ENCODE measurements at places on chromosomes 6 and 20.

DNA sequence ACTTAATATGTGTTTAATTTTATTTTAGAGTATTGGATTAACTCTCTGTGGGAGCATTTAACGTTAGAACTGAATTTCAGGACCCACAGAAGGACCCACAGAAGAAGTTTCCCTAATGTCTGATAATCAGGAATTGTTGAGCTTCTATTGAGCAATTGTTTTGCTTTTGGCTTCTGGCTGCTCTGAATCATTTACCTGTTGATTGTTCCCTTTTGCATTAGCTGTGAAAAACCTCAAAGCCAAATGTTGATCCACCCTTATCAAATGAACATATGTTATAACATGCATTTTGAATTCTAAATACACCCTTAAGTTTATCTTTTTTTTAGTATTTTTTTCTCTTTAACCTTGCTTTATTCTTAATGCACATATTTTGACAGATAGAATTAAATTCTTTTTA is 393.5 kb downstream of the LAMA2 start:
- ATAC-seq: no peak

GRCh38 chr6:44237813-44238433 is 9.0 kb upstream of the HSP90AB1 start:
- ATAC-seq: peak; percentile 85

GRCh38 chr6:98384801-98385200 is 449.6 kb upstream of the POU3F2 start:
- no peak for ATAC-seq

DNA sequence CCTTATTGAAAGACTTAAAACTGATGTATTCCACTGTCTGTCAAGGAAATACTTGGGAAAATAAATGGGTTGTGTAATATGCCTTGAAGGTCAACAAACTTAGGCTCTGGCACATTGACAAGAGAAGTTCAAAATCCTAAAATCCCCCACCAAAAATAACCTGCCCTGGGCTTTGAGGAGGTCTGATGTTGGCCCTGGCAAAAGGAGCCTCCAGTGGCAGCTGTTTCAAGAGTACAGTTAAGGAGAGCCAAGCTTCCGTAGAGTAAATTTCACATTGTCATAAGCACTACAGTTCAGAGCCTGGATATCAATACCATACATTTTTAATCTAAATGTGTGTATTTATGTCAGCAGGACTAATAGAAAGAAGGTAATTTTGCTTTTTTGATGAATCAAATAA is 282.7 kb downstream of the EYA4 start:
- no peak for ATAC-seq

DNA sequence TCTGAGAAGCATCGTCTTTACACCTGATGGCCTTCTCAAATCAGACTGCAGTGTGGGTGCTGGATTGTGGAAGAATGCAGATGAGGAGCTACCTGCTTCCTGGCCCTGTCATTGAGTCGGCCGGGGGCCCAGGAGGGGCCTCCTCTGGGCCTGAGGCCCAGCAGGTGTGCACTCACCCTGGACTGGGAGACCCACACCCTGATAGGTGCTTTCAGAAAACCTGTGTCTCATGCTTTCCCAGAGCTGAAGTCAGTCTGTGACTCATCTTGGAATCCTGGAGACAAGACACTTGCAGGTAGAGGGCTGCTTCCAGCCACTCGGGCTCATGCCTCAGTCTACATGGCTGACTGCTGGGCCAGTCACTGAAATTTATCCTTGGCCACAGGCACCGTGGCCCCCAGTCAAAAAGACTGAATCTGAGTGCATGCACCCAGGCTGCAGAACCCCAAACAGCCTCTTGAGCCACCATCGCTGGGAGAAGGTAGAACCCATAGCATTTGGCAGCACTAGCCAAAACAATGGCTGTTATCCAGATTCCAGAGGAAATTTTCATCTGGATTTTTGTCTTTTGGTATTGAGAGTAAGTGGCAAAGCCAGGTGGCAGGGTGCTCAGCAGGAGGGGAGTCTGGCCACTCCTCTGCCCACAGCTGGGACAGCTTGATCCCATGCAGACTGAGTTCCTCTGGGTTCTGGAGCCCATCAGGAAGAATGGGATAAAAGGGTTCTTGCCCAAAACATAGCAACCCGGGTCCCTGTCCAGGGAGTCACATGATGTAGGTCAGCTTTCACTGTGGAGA is 182.0 kb upstream of the CST7 start:
- no peak for ATAC-seq

GRCh38 chr6:16496991-16497801 is 258.8 kb downstream of the GMPR start:
- no peak for ATAC-seq

- ATAC-seq: no peak
Observed at GRCh38 chr6:130598021-130598989, 228.9 kb upstream of the SMLR1 start.

DNA sequence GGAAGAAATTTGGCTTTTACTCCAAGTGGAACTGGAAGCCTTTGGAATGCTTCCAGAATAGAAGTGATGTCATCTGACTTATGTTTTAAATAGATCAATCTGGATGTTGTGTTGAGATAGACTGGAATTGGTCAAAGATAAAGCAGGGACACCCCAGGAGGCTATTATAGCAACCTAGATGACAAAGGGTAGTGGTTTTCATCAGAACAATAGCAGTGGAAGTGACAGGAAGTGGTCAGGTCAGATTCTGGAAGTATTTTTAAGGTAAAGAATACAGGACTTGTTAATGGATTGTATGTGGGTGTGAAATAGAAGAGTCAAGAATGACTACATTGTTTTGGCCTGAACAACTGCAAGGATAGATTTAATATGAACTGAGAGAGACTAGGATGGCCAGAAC is 191.4 kb downstream of the ADGRB3 start:
- ATAC-seq: no peak

- no peak for ATAC-seq
Observed at GRCh38 chr6:167208819-167209576, 51.2 kb upstream of the GPR31 start.

DNA sequence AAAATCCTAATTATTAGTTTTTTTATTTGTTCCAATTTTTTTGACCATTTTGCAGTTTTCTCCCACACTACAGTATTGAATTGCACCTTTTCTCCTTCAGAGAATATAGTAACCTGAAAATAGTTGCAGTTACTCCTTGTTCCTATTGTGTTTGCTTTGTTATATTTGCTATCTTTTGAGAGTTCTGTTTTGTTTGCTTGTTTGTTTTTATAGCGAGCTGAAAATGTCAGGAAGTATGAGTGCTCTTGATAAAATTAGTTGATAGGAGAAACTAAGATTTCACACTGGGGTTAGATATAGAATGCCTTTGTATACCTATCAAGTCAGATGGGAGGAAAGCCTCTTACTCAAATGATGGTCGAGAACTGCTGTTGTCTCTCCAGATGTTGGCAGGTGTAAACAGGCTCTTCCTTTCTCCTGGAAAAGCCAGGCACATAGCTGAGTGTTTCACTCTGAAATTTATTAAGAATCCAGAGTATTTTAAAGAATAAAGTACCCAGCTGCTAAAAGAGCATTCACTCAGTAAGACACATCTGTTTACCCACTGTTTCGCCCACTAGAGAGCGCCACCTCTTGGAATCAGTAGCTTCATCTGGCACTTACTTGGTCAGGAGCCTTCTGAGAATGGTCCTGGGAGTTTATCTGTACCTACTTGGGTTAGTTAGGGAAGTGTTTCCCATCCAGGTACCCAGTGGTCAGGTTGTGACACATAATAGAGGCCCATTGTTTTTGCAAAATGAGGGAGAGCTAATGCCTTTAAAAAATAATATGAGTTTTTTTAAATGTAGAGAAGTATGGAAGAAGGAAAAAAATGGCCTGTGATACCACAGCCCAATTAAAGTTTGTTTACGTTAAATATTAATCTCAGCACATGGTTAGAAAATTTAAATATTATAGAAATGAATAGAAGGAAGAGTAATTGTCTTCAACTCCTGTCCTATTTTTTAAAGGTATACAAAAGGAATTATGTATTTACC is 11.2 kb downstream of the NT5DC1 start:
- ATAC-seq: peak; percentile 47

- no peak for ATAC-seq
Observed at GRCh38 chr6:23173234-23173633, 603.9 kb downstream of the HDGFL1 start.

- no peak for ATAC-seq
Observed at GRCh38 chr6:72206606-72207005, 320.3 kb downstream of the RIMS1 start.

DNA sequence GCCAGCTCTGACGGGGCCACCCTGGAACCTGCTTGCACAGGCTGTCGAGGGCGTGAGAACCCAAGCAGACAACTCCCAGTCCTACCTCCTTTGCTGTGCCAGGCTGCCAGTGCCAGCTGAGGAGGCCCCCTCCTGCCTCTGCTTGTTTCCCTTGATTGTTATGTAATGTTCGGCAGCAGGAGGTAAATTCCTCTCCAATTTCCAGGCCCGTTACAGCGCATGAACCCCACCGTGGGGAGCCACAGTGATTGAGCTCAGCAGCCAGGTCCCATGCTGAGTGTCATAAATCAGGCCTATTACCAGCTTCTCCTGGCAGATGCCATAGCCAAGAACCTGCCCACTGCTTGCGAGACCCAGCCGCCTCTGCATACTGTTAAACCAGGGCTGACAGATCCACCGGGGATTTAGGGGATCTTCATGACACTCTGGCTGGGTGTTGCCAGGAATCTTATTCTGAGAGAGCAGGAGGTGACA is 320.5 kb downstream of the DHX35 start:
- ATAC-seq: peak; percentile 85

DNA sequence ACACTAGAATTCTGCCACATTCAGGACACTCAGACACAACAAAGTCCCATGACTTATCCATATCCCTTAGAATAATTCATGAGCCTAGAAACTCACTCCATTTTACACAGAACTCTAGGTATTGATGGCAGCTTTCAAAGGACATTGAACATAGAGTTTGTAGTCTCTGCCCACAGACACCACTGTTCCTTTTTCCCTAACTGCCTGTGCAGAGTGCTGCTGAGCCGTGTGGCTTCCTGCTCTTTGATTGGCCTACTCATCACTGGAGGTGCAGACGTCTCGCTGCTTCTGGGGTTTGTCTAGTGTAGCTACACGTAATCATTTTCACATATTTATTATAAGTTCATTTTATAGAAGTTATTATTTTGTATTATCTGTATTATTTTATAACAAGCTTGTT is 407.6 kb downstream of the PREX1 start:
- no peak for ATAC-seq

DNA sequence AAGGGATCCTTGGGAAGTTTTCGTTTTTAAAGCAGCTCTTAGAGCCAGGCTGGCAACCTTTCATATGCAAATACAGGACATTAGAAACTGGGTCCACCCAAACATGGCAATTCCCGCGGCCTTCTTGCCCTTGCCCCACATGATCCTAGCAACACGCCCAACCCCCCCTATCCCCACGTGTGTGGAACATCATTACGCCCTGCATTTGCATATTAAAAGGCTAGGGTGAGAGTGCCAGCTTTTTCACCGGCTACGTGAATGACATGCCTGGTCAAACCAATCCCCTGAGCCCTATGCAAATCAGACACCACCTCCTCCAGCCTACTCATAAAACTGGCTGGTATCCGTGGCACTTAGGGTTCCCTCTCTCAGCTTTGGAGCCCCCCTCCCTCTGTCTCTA is 88.1 kb downstream of the TNFRSF21 start:
- no peak for ATAC-seq

GRCh38 chr20:19737025-19737424 is 21.0 kb upstream of the RIN2 start:
- ATAC-seq: peak; percentile 96

GRCh38 chr6:33314943-33315792 is 1.3 kb upstream of the TAPBP start:
- ATAC-seq: peak; percentile 29

- ATAC-seq: peak; percentile 46
Observed at GRCh38 chr6:24933868-24934401, 1.8 kb downstream of the RIPOR2 start.

- peak; percentile 44 for ATAC-seq
Observed at GRCh38 chr6:105136431-105137350, 43.1 kb downstream of the POPDC3 start.

- no peak for ATAC-seq
Observed at GRCh38 chr6:137122612-137123011, 50.8 kb downstream of the IL22RA2 start.

DNA sequence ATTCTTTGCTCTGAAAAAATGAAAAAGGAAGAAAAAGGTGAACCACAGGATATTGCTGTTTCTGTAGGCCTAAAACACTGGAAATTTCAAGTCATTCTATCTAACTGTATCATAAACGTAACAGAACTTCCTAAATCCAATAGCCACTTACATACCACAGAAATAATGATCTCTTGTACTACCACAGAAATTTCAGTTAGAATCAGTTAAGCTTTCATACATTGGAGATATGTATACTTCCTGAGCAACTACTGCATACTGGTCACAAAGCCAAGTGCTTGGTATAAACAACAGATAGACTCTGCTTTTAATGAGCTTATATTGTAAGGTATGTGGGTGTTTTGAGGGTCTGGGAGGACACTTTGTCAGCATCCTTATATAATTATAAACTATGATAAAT is 38.6 kb downstream of the VTA1 start:
- ATAC-seq: no peak

DNA sequence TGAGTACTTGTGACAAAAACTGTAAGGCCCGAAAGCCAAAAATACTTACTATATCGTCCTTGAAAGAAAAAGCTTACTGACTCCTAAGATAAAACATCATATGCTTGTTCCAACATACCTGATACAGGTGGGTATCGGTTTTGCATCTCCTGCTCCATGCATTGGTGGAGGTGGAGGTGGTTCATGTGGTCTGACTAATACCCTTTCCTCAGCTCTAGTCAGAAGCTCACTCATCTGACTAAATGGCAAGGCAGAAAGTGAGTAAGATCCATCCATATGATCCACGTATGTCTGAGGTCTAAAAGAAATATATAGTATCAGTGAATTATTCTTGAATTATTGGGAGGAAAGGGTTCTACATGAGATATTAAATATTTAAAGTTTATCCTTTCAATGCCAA is 76.2 kb downstream of the WASF1 start:
- ATAC-seq: no peak

DNA sequence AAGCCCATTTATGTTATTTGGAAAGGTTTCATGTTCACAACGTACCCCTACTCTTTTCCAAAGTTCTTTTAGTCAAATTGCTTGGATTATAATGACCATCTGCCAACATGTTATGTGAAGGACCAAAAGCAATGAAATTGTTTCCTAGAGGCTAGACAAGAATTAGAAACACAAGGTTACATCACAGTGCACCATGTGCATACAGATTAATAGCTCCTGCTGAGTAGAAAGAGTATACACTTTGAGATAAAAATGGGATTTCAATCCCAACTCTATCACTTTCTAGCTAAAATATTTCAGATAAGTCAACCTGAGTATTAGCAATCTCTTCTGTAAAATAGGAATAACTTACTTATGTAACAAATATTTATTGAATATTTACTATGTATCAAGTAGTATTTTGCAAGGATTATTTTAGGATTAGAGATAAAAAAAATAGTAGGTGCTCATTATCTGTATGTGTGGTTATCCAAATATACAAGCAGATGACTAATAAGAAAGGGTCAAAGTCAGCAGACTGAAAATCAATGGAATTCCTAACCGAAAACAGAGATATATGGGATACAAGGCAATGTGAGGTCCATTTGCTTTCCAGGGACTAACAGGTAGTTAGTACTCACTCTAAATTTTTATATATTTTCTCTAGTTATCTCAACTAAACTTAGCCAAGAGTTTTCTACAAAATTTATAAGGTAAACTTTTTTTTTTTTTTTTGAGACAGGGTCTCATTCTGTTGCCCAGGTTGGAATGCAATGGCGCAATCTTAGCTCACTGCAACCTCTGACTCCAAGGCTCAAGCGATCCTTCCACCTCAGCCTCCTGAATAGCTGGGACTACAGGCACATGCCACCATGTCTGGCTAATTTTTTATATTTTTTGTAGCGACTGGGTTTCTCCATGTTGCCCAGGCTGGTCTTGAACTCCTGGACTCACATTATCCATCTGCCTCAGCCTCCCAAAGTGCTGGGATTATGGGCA is 127.7 kb downstream of the PDSS2 start:
- ATAC-seq: no peak
